ENCODE measurements at places on chromosomes 7 and 10.

- H3K27me3 ChIP-seq: no peaks in the 10 kb centered on the region
- H3K4me3 ChIP-seq: no peak overlapping the region
- H3K27ac ChIP-seq: peak overlapping the region; percentile 66
Measured at GRCh38 chr10:43292755-43293676, 26.2 kb upstream of the RASGEF1A start.

DNA sequence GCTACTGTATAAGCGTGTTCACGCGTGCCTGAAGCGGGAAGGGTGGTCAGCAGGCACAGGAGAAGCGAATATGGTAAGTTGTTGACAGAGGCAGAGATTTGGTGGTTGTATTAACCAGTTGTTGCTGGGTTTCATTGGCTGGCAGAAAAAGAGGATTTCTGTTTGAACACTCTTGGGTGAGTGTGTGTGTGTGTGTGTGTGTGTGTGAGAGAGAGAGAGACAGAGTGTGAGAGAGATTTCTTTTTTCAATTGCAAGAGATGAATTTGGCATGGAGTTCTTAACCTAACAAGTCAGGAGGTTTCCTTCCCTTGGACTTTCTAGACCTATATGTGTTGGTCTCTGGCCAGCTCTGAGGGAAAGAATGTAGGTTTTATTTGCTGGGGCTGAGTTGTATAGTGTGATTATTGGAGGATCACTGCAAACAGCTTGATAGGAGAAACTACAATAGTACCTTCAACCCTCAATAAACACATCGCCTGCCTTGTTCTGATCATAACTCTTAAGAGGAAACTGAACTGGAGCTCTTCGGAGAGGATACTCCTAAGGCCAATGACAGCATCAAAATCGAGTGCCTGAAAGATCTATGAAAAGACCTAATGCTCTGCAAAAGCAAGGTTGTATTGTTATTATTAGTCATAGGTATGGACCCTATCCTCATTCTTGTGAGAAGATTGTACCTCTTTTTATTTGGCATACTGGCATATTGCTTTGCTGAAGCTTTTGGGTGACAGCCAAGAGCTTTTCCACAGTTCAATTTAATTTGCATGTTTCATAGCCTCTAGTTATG lies 1.2 kb downstream of the MCU start:
- peak overlapping the region; percentile 49 for H3K27ac ChIP-seq
- H3K27me3 ChIP-seq: no peaks in the 10 kb centered on the region
- H3K4me1 ChIP-seq: peaks cover 4% of the 10 kb centered on the region
- peak overlapping the region; percentile 85 for H3K4me3 ChIP-seq
- no peaks in the 10 kb centered on the region for H3K36me3 ChIP-seq
- no peak for DNase-seq

- H3K4me1 ChIP-seq: no peaks in the 10 kb centered on the region
- H3K27me3 ChIP-seq: no peaks in the 10 kb centered on the region
- no peak overlapping the region for H3K27ac ChIP-seq
- H3K36me3 ChIP-seq: no peaks in the 10 kb centered on the region
Measured at GRCh38 chr10:126372396-126372795, 15.9 kb downstream of the ADAM12 start.

- H3K4me3 ChIP-seq: no peak overlapping the region
- no peak for DNase-seq
- no peaks in the 10 kb centered on the region for H3K27me3 ChIP-seq
Measured at GRCh38 chr10:131577786-131578471, 266.4 kb upstream of the TCERG1L start.

- H3K4me1 ChIP-seq: no peaks in the 10 kb centered on the region
- DNase-seq: no peak
- no peak overlapping the region for H3K4me3 ChIP-seq
- H3K27ac ChIP-seq: no peak overlapping the region
Measured at GRCh38 chr7:86058649-86059048, 585.1 kb upstream of the GRM3 start.

DNA sequence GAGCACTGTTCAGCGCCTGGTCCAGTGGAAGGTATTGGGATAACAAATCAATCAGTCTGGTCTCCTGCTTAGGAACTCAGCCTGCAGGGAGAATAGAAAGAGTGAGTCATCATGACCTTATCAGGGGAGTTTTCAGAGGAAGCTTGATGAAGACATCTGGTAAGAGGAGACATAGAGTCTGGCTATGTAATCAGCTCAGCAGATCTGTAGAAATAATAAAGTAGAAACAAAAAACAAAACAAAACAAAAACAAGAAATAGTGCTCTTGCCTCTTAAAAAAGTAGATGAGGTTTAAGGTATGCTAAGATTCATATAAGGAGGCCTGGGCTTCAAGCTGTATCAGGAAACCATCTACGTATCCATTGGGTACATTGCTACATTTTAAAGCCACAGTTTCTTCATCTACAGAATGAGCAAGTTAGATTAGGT lies 14.4 kb downstream of the TAS2R41 start:
- no peaks in the 10 kb centered on the region for H3K4me1 ChIP-seq
- H3K4me3 ChIP-seq: no peak overlapping the region
- DNase-seq: no peak
- no peaks in the 10 kb centered on the region for H3K27me3 ChIP-seq
- H3K27ac ChIP-seq: no peak overlapping the region
- no peaks in the 10 kb centered on the region for H3K36me3 ChIP-seq

- H3K27me3 ChIP-seq: no peaks in the 10 kb centered on the region
- H3K36me3 ChIP-seq: no peaks in the 10 kb centered on the region
- no peak overlapping the region for H3K4me3 ChIP-seq
- DNase-seq: no peak
- no peak overlapping the region for H3K27ac ChIP-seq
Measured at GRCh38 chr10:4902571-4903011, 60.6 kb upstream of the AKR1C1 start.

GRCh38 chr7:88628363-88629085 lies 131.0 kb upstream of the ZNF804B start:
- H3K36me3 ChIP-seq: no peaks in the 10 kb centered on the region
- H3K27ac ChIP-seq: no peak overlapping the region
- no peaks in the 10 kb centered on the region for H3K27me3 ChIP-seq
- H3K4me1 ChIP-seq: no peaks in the 10 kb centered on the region

GRCh38 chr7:52786174-52786573 lies 249.3 kb upstream of the POM121L12 start:
- no peak for DNase-seq
- H3K27me3 ChIP-seq: no peaks in the 10 kb centered on the region
- H3K27ac ChIP-seq: no peak overlapping the region
- H3K4me3 ChIP-seq: no peak overlapping the region

DNA sequence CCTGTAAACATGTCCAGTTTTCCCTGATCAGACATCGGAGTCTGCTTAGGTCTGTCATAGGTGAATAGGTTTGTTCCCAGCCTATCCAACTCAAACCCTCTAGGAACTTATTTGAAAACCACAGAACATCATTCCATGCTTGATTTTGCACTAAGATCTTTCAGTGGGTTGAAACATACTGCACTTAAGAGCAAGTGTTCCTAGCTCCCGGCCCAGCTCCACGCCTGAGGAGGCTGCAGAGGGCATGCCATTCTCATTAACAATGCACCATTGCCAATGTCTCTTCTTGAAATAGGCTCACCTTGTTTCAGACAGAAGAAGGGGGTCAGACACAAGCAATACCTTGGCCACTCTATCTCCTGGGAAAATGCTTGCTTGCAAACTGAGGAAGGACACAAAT lies 78.0 kb upstream of the EGR2 start:
- H3K27me3 ChIP-seq: no peaks in the 10 kb centered on the region
- no peak for DNase-seq
- H3K4me3 ChIP-seq: no peak overlapping the region
- no peaks in the 10 kb centered on the region for H3K4me1 ChIP-seq

GRCh38 chr7:53062796-53063195 lies 27.4 kb downstream of the POM121L12 start:
- no peak for DNase-seq
- no peaks in the 10 kb centered on the region for H3K4me1 ChIP-seq
- no peak overlapping the region for H3K27ac ChIP-seq
- H3K36me3 ChIP-seq: no peaks in the 10 kb centered on the region
- no peaks in the 10 kb centered on the region for H3K27me3 ChIP-seq

DNA sequence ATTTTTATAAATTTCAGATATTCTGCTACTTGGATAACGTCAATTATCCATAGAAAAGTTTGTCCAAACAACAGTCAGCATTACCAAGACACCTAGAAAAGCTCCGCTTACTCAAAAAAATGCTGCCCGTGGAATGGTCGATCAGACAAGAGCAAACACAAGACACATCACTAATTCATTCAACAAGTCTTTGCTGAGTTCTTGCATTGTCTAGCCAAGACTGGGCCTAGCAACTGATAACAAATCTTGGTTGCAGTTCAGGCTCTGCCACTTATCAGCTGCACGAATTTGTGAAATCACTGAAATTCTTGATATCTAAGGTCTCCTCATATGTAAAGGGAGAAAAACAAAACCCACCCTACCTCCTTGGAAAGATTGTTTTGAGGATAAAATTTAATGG lies 168.3 kb downstream of the AKR1D1 start:
- no peak overlapping the region for H3K27ac ChIP-seq
- H3K4me3 ChIP-seq: no peak overlapping the region
- no peaks in the 10 kb centered on the region for H3K4me1 ChIP-seq

DNA sequence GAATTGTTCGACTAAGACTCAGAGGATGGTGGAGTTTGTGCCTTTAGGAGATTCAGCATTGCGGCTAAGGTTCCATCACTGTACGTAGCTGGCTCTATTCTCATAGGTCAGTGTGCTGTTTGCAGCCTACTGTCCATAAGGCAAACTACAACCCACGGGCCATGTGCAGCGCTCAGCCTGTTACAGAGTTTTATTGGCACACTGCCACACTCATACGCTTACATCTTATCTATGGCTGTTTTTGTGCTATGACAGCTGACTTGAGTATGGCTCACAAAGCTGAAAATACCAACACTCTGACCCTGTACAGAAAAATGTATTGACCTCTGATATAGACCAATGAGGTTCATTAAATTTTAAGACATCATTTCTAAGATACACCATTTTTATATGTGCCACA lies 114.5 kb downstream of the ARID5B start:
- H3K36me3 ChIP-seq: peaks cover 10% of the 10 kb centered on the region
- H3K4me1 ChIP-seq: no peaks in the 10 kb centered on the region
- no peak for DNase-seq
- no peak overlapping the region for H3K27ac ChIP-seq

All from effector memory CD4-positive, alpha-beta T cell (primary cell).